T-helper 2 cell treated with Interferon-gamma antibody and Interleukin-4, amounts not matched to agents 100 ng/mL and 5 ng/mL, for 36 hours (primary cell): ENCODE measurements at places on chromosomes 11 and 22. TPM values are rescaled to one million over a fixed set of nuclear protein-coding genes. Genes with fewer than 3 reads are reported as not detected.

Gene ELMOD1
- not detected in 2 replicates for total RNA-seq

Gene NLRP6
- 2.4 and 2.7 TPM in 2 replicates for total RNA-seq

Gene CLDN5
- 0.16 and 0.30 TPM in 2 replicates for total RNA-seq

Gene APOL5
- not detected in 2 replicates for total RNA-seq

Gene OR8G1
- total RNA-seq: not detected in 2 replicates

Gene DBX1
- not detected in 2 replicates for total RNA-seq

Gene SBF2
- 1.8 and 2.6 TPM in 2 replicates for total RNA-seq

Gene ANKK1
- total RNA-seq: 0.14 TPM in 1 of 2 replicates, not detected in the other

Gene PCNX3
- 46.9 and 54.8 TPM in 2 replicates for total RNA-seq

Gene IGLL1
- total RNA-seq: 2.0 and 3.4 TPM in 2 replicates

Gene PGA3
- not detected in 2 replicates for total RNA-seq

Gene CCDC89
- 0.43 TPM in 1 of 2 replicates, not detected in the other for total RNA-seq

Gene NPAS4
- total RNA-seq: 0.27 and 0.61 TPM in 2 replicates
